Activated T-helper 1 cell treated with anti-CD3 and anti-CD28 coated beads, Interleukin-2, amount 50 U/mL, for 16 hours (primary cell): ENCODE measurements at places on chromosomes 5 and 9.

GRCh38 chr5:3075309-3075708 is 323.8 kb upstream of the IRX2 start:
- DNase-seq, result no peak

DNA sequence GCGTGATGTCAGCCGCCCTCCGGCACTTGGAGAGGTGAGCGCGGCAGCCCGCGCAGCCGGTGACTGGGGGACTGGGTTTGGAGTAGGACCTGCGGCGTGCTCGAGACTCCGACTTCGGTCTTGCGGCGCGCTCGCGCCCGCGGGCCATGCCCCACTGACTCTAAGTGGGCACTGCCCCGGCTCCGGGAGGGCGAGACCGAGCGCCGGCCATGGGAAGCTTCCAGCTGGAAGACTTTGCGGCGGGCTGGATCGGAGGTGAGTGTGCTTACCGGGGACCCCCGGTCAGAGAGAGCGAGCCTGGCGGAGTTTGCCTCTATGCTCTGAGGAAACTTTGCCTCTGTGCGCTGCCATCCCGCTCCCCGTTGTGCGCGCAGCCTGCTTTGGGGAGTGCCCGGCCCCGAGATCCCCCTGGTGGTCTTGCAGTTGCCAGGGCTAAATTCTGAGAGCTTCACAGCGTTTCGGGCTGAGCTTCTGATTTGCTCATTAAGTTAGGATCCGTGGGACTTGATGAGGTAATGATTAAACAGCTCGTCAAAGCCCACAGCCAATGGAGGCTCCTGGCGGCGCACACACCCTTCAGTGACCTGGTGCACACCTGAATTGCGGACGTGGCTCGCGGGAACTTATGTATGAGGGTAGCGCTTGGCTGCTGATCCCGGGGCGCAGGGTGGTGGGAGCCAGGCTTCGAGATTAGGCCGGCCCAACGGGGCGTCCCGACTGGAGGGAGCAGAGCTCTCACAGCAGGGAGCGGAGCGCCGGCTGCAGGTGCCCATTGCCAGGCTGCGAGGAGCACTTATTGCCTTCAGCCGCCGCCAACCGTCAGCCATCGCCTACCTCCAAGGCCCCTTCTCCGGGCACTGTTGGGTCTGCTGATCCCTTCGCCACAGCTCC is at the start of gene SLC25A48:
Gene SLC25A48, plus strand, starts transcription at position 25 of the 891 bp plus-strand sequence. Its CDS starts 185 bp downstream, at position 210.
- DNase-seq, result no peak

- DNase-seq, result no peak
Measured at GRCh38 chr5:13692172-13692571, 252.3 kb downstream of the DNAH5 start.

GRCh38 chr9:10172476-10172875 is 440.3 kb downstream of the PTPRD start:
- no peak for DNase-seq

- DNase-seq, result no peak
Measured at GRCh38 chr5:1897816-1898450, 15.2 kb upstream of the IRX4 start.

DNA sequence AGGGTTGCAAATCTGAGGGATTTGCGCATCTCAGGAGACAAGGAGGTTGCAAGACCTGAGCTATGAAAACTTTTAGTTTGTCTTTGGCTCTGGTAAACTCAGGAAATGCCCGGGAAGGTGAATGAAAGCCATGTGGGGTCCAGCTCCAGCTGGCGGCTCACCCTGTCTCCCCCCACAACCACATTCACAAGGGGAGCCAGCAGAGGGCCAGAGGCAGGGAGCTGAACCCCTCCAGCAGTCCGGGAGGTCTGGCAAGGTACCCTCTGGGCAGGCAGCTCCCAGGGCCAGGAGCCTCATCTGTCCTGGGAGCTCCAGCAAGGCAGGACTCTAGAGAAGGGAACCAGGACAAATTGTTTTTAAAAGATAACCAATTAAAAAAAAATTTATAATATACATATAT is 2.5 kb upstream of the FGFR4 start:
- DNase-seq, result no peak

DNA sequence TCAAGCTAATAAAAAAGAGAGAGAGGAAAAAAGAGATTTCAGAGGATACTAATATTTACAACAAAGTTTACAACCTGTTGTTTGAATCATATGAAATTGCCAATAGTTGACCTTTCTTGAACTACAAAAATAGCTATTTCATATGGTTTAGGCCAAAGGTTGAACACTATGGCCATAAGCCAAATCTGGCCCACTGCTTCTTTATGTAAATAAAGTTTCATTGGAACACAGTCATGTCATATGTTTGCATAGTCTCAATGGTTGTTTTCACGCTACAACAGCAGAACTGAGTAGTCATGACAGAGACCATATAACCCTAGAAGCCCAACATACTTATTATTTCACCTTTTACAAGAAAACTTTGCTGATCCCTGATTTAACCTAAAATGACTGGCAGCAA is 20.9 kb downstream of the SEMA5A start:
- DNase-seq, result no peak

GRCh38 chr5:163385271-163385670 is 52.1 kb upstream of the CCNG1 start:
- DNase-seq, result no peak

GRCh38 chr5:2038321-2039179 is 155.8 kb upstream of the IRX4 start:
- DNase-seq, result peak; percentile 30

DNA sequence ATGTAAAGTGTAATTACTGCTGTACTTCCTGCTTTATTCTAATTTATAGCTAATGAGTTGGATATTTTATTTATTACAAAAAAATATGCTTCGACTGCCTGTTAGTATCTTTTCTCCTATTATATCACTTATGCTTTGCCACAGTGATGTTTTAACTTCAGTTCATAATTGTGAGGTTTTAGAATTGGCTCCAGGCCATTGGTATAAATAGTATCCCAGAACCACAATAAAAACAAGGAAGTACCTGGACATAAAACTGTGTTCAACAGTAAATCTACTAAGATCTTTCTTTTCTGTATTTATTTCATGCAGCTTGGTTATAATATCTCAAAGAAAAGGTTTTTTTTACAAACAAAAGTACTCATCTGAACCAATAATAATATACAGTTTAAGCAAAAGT is 354.3 kb upstream of the CDH9 start:
- DNase-seq, result no peak

GRCh38 chr5:114179134-114179533 is 182.7 kb upstream of the KCNN2 start:
- DNase-seq, result no peak

GRCh38 chr5:172769342-172769615 is 1.7 kb downstream of the DUSP1 start:
- DNase-seq, result no peak

DNA sequence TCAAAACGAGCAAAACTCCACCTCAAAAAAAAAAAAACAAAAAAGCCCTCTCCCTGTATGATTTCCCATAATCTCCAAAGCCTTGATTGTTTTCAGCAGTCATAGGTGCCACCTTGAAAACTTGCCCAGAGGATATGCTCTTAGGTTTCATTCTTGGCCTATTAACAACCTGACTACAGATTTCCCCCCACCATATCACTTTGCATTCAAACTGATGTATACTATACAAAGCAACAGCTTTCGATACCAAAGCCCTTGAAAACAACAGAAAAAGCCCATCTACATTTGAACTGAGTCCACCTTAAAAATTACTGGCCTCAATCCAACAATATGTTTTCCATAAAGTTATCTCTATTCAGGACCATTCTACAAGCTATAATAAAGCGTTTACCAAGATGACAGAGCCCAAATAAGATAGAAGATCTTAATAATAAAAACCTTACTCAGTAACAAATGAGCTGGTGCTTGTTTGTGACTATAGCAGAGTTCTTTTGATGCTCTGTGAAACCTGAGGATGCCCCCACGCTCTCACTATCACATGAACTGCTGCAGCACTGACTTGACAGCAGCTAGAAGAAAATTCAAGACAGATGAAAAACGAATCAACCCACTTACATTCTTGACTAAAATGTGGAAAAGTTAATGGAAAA is 44.4 kb downstream of the FNBP1 start:
- DNase-seq, result no peak

DNA sequence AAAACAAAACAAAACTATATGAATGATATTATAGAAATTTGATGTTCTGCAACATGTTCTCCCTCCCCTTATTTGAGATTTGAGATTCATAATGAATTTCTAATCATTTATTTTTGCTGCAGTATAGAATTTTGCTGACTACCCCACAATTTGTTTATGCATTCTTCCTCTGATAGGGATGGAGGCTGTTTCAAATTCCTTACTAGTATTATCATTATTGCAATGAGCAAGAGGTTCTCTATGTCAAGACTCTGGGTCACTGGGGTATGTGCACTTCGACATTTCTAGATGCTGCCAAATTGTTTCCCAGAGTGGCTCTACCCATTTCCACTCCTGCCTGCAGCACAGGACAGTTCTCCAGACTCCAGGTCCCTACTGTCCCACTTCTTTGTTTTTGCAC is 54.9 kb upstream of the DAB2IP start:
- no peak for DNase-seq

GRCh38 chr9:120626512-120626911 is 46.5 kb upstream of the CDK5RAP2 start:
- DNase-seq, result no peak

DNA sequence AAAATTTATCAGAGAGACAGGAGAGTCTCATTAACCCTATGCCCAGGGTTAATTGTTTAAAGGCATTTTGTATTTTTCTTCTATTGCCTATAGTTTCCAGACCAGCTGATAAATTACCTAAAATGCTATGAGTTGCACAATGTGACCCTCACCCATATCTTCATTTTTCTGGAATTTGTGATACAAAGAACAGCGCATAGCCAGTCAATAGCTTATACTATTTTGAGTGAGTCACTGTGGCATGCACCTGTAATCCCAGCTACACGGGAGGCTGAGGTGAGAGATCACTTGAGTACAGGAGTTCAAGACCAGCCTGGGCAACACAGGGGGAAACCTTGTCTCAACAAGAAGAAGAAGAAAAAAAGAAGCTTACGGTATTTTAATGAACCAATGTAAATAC is 2.8 kb downstream of the C9orf153 start:
- no peak for DNase-seq

- no peak for DNase-seq
Measured at GRCh38 chr9:101383361-101383760, 1.4 kb downstream of the BAAT start.

- DNase-seq, result no peak
Measured at GRCh38 chr5:56313004-56313531, 79.9 kb upstream of the ANKRD55 start.

GRCh38 chr5:175195698-175196656 is 248.0 kb downstream of the DRD1 start:
- DNase-seq, result no peak

- no peak for DNase-seq
Measured at GRCh38 chr5:152456815-152457443, 51.9 kb upstream of the NMUR2 start.

- no peak for DNase-seq
Measured at GRCh38 chr9:91714020-91714806, 235.8 kb downstream of the ROR2 start.

- DNase-seq, result no peak
Measured at GRCh38 chr5:43780586-43780985, 177.6 kb downstream of the NNT start.

DNA sequence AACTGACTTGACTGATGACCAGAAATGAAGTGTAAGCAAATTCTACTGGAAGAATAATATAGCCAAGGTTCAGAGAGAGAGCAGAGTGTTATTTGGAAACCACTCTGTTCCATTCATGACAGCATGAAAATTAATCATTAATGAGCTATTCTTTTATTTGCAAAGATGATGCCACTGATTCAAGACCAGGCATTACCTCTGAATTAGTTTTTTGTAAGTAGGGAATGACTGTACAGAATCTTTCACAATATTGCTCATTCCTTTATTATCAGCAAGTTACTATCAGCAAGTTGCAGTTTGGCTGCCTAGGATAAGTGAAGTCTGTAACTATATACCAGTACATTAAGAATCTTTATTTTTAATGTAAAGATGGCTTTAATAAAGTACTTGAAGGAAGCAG is 75.1 kb upstream of the RGMB start:
- no peak for DNase-seq

DNA sequence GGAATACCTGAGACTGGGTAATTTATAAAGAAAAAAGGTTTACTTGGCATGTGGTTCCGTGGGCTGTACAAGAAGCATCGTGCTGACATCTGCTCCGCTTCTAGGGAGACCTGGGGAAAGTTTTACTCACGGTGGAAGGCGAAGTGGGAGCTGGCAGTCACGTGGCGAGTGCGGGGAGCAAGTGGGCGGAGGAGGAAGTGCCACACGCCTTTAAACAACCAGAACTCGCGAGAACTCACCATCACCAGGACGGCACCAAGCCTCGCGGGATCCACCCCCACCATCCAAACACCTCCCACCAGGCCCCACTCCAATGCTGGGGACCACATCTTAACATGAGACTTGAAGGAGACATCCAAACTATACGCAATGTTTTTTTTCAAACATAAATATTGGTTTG is 406.2 kb upstream of the IRX4 start:
- no peak for DNase-seq

- DNase-seq, result no peak
Measured at GRCh38 chr9:112175796-112176315, 759 bp upstream of the SUSD1 start.

GRCh38 chr9:131487621-131488031 is 15.1 kb upstream of the POMT1 start:
- no peak for DNase-seq

GRCh38 chr9:19145881-19146280 is 18.6 kb upstream of the PLIN2 start:
- no peak for DNase-seq

DNA sequence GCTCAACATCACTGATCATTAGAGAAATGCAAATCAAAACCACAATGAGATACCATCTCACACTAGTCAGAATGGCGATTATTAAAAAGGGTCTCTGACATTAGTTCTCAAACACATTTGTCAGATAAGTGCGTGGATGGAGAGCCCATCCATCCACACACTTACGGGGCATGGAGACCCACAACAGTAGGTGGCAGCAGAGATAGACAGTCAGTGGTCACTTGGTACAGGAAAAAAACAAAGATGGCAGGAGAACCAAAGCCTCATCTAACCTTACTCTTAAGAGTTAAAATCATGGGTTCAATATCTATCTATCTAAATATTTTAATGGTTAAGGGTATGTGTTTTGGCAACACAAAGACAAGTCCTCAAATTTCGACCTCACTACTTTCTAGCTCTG is 1378.7 kb upstream of the C9orf72 start:
- DNase-seq, result no peak

GRCh38 chr9:26471261-26471660 is 421.3 kb downstream of the CAAP1 start:
- no peak for DNase-seq
